Kidney capillary endothelial cell (primary cell): ENCODE measurements at places on chromosomes 4 and X.

GRCh38 chrX:70398899-70399298 lies 24.2 kb upstream of the GDPD2 start:
- DNase-seq, result peak; percentile 15

- no peak for DNase-seq
These were observed 80.3 kb downstream of the AFAP1 start for GRCh38 chr4:7859326-7859725.

- DNase-seq, result no peak
These were observed 87.1 kb downstream of the HDX start for GRCh38 chrX:84415140-84415539.

- no peak for DNase-seq
These were observed 1.1 kb downstream of the LGI2 start for GRCh38 chr4:25029479-25030276.

- DNase-seq, result no peak
These were observed 26.7 kb upstream of the GUCY1A1 start for GRCh38 chr4:155639704-155640523.

GRCh38 chr4:165905405-165906027 lies 32.5 kb downstream of the TLL1 start:
- peak; percentile 88 for DNase-seq

DNA sequence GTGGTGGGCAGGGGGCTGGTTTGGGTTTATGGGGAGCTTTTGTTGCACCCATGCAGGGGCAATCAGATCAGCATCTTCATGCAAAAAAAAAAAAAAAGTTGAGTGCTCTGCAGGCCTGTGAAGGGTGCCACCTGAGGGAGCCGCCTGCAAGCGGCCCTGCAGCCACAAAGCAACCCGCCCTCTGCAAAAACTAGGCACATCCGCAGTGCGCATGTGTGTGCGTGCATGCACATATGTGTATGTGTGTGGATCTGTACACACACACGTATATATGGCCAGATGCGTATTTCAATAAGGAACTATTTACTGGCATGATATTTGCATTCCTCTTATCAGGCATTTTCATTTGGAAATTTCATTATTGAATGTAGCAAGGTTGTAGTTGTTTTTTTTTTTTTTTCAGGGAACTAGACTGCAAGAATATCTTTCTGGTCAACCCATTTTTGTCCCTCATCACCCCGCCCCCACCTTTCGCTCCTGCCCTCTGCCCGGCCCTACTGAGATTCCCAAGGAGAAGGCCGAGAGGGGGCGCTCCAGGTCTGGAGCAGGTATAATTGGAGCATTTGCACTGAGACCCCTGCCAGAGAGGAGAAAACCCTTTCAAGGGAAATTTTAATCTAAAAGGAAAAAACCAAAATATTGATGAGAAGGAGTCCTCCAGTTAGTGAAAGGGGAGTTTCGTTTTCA lies 18.1 kb downstream of the CCNQ start:
- DNase-seq, result no peak

- no peak for DNase-seq
These were observed 99.6 kb upstream of the FGF16 start for GRCh38 chrX:77347572-77347971.

DNA sequence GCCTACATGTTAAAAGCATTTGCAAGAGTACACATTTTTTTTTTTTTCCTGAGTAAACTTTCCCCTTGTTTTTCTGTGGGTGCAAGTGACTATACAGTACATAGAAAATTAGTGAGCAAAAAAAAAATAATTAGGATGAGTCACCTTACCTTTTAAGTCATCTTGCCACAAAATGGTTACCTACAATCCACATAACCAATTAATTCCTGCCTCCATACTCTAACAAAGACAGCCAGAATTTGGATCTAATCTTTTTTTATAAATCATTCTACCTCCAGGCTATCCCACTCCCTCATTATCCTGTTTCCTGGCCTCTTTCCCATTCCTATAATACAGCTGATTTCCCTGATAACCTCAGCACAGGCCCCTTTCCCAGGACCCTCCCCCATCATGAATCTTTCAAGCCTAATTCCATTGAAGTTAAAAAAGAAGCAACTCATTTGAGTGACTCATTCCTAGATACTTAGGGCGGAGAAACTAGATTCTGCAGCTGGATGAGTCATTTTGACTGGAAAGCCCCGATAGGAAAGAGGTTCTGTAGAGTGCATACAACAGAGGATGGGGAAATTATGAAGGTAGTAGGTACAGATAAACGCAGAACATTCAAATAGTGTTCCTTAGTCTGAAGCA lies 128.2 kb downstream of the C4orf51 start:
- DNase-seq, result peak; percentile 92

DNA sequence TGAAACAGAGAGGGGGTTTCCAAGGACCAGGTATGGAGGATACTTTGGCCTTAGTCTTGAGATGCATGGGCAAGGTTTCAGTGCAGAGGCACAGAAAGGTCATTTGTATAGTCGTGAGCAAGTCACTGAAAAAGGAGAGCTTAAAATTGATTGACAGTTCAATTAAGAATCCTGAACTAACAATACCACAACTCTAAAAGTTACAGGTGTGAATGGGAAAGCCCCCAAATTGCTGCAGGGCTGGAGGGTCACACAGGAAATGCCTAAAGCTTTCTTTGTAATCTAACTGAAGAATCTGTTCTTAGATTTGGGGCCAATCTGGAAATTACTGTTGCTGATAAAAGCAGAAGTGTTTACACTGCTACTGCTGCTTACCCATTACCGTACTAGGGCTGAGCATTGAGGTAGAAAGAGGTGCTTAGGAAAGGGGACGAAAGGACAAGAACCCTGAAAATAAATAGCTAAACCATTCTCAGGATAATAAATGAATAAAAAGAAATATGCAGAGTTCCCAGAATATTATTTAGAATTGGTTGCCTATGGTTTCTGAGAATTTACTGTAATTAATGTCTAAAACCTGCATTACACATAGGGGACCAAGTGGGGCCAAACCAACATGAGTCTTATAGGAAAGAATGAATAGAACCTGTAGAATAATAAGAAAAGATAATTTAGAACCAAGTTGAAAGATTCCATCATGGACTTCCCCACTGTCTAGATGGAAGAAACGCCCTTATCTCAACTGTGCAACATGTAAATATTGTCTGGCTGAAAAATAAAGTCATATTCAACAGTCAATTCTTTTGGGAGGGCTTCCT lies 91.9 kb upstream of the PPP1R2C start:
- DNase-seq, result no peak
